ENCODE measurements at places on chromosomes 6 and 20.

- no peak for DNase-seq
Measured at GRCh38 chr6:63261820-63262219, 50.6 kb downstream of the FKBP1C start.

- peak; percentile 73 for DNase-seq
Measured at GRCh38 chr20:8062756-8063155, 43.2 kb upstream of the TMX4 start.

GRCh38 chr6:134446218-134446848, 128.4 kb upstream of the SGK1 start:
- DNase-seq, result no peak

DNA sequence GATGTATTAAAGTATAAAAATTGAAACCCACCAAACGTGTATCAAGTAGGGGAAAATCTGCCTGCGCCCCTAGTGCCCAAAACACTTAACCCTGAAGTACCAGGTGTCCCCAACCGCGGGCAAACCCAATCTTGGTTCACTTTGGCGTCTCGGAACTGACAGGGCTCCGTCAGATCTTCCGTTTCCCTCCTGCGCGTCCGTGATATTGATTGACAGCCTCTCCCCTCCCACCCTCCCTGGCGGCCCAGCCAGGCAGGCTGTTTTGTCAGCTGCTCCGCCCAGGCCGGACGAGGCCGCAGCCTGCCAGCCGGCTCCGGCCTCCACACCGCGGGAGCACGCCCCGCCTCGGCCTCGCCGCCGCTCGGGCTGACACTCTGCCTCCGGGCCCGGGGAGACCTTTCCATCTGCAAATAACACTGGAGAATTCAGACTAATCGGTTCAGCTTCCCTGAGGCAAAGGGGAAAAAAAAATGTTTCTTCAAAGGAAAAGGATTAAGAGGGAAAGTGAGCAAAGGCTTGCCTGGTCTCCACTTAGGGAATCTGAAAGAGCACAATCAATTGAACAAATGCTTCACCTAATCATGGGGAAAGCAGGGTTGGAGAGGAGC, 234.9 kb upstream of the MCHR2 start:
- peak; percentile 98 for DNase-seq

DNA sequence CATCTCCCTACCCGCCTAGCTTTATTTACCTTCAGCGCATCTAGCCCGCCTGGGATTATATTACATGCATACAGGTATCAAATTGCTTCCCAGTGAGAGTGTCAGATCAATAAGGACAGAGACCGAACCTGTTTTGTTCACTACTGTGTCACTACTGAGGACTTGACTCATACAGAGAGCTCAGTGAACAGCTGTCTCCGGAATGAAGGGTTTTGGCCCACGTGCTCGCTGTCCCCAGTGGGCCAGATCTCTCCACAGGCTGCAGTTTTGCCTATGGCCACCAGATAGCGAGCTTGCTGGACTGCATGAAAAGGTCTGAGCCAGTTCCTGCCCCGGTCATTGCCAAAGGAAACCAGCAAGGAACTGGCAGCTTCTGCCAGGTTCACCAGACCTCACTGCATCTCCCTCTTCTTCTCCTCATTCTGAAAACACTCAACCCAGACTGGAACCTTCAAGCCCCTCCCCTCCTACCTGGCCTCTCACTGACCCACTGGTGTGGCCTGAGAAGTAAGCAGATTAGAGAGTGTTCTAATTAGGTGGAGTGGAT, 150.8 kb downstream of the ZMYND8 start:
- peak; percentile 88 for DNase-seq

Measured in islet precursor cell (in vitro differentiated cells).